Temporal lobe (tissue), 4 donors: ENCODE measurements at places on chromosomes 2 and 18. TPM values are rescaled to one million over a fixed set of nuclear protein-coding genes. Genes with fewer than 3 reads are reported as not detected.

Gene SCN3A
- 194 TPM for total RNA-seq

Gene RSAD2
- total RNA-seq: 2.0 TPM

Gene CPO
- not detected for total RNA-seq

Gene MYL12A
- total RNA-seq: 34.2 TPM

Gene GPR45
- 1.7 TPM for total RNA-seq

Gene PROKR1
- total RNA-seq: 0.25 TPM

Gene DPP10
- 50.9 TPM for total RNA-seq

Gene IL1R2
- total RNA-seq: not detected

Gene RASGRP3
- 5.4 TPM for total RNA-seq

Gene CRYGC
- total RNA-seq: not detected

Gene GALM
- total RNA-seq: 2.7 TPM

Gene CMPK2
- 7.9 TPM for total RNA-seq
